ENCODE measurements at places on chromosomes 11 and 22. TPM values are rescaled to one million over a fixed set of nuclear protein-coding genes. Genes with fewer than 3 reads are reported as not detected.
A peak's percentile ranks its signal among the peaks of the same experiment; 100 is the strongest.

DNA sequence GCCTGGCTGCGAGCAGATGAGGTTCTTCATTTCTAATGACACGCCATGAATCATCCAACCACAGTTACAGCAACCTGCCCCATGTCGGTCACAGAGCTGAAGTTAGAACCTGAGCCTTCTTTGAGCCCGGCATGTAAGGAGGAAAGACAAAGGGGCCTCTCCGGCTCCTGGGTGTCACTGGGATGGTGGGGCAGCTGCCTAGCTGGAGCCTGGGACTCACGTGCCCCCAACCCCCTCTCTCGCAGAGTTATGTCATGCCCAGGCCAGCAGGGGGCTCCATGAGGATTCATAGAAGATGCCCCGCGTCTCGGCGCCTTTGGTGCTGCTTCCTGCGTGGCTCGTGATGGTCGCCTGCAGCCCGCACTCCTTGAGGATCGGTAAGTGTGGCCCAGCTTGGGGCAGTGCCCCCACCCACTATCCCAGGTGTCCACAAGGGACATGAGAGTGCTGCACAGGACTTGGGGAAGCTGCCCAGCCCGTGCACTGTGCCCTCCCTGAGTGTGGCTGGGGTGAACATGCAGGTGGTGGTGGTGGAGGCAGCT lies 148.5 kb downstream of the GRIK4 start:
- no peak overlapping the region for H3K27ac ChIP-seq
- H3K4me3 ChIP-seq: no peak overlapping the region
- H3K36me3 ChIP-seq: no peaks in the 10 kb centered on the region
- H3K4me1 ChIP-seq: no peaks in the 10 kb centered on the region
- no peaks in the 10 kb centered on the region for H3K27me3 ChIP-seq
- DNase-seq: no peak

DNA sequence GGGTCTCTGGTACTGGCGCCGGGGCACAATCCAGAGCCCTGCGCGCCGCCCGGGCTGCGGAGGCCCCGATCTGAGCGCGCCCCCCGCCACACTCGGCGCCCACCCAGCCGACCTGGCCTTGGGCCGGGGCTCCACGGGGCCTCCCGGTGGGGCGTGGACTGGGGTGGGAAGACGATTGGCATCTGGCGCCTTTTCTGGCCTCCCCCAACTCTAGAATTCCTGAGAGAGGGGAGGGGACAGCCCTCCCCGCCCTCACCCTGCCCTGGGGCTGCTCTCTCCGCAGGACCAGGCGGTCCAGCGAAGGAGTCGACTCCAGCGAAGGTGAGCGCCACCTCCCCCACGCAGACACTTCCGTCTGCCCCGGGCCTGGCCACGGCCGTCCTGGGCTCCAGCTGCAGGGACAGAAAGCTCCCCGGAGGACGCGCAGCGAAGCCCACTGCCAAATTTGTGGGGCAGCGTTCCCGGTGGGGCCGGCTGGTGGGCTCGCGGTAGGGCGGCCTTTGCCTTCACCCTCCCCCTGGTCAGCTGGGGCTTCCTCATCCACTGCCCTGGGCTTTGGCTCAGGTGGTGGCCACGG lies 593 bp downstream of the SSH3 start:
- no peaks in the 10 kb centered on the region for H3K27me3 ChIP-seq
- peak overlapping the region; percentile 80 for H3K4me3 ChIP-seq
- H3K36me3 ChIP-seq: no peaks in the 10 kb centered on the region
- peaks cover 15% of the 10 kb centered on the region for H3K4me1 ChIP-seq
- peak overlapping the region; percentile 52 for H3K27ac ChIP-seq

DNA sequence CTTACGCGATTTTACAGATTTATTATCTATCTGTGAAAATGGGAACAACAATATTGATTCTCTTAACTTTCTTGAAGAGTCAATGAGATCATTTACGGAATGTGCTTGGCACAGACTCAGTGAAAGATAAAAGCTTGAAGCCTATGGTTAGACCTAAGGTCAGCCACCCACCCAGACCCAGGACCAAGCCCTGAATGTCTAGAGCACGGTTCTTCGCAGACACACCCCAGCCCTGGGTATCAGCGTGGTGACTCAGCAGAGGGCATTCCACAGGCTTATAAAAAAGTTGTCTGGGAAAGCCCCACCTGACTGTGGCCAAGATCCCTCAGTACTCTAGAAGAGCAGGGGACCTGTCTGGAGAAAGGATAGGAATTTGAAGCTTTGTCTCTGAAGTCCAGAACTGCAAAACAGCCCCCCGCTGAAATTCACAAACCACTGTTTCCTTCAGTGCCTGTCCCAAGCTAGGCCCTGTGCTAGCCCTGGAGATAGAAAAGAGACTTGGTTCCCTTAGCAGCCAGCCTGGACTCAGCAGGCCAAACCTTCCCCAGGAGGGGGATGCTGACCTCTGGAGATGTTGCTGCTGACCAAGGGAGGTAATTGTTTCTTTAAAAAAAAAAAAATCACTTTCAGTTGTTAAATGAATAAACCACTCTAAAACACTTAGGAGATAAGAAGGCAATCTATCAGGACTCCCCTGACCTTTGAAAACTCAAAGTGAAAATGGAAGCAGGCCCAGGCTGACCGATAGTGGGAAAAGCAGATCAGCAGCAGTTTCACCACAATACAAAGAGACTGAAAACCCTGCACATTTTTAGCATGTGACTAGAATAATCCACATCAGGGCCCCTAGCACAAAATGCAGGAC lies 114.0 kb downstream of the ABTB2 start:
- DNase-seq: no peak
- peaks cover 20% of the 10 kb centered on the region for H3K4me1 ChIP-seq
- H3K27me3 ChIP-seq: no peaks in the 10 kb centered on the region
- H3K27ac ChIP-seq: peak overlapping the region; percentile 48

GRCh38 chr11:16804104-16804947 lies 65.9 kb downstream of the C11orf58 start:
- no peaks in the 10 kb centered on the region for H3K27me3 ChIP-seq
- H3K4me3 ChIP-seq: no peak overlapping the region
- peaks cover 28% of the 10 kb centered on the region for H3K36me3 ChIP-seq
- H3K4me1 ChIP-seq: peaks cover 13% of the 10 kb centered on the region
- DNase-seq: no peak

- DNase-seq: no peak
- no peak overlapping the region for H3K4me3 ChIP-seq
- H3K4me1 ChIP-seq: no peaks in the 10 kb centered on the region
These were observed 61.3 kb downstream of the TRIM44 start for GRCh38 chr11:35723913-35724312.

The HOATZ gene
- total RNA-seq: not detected

The CDC42BPG gene
- total RNA-seq: under 0.01 TPM
